ENCODE measurements at places on chromosomes 5 and 9.

GRCh38 chr9:4272126-4272525 is 27.7 kb downstream of the GLIS3 start:
- no peak for DNase-seq

- DNase-seq = peak; percentile 93
Measured at GRCh38 chr5:147098233-147098790, 136.5 kb upstream of the STK32A start.

DNA sequence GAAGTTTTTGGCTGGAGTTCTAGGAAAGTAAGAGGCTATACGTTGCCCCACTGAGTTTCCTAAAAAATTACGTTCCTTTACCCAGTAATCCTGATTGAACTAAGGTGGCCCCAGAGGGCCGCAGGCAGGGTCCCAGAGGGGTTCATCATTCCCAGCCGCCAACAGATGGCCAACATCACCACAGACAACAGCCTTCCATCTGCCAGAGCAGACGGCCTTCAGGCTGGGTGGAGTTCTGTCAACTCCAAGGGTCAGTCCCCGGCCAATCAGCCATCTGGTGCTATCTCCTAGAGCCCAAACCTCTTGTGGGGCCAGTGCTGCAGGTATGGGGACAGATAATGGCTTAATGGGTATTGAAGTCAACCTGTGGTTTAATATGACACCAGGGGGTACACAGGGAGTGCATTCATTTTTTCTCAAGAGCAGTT is 30.4 kb downstream of the TBC1D2 start:
- no peak for DNase-seq

DNA sequence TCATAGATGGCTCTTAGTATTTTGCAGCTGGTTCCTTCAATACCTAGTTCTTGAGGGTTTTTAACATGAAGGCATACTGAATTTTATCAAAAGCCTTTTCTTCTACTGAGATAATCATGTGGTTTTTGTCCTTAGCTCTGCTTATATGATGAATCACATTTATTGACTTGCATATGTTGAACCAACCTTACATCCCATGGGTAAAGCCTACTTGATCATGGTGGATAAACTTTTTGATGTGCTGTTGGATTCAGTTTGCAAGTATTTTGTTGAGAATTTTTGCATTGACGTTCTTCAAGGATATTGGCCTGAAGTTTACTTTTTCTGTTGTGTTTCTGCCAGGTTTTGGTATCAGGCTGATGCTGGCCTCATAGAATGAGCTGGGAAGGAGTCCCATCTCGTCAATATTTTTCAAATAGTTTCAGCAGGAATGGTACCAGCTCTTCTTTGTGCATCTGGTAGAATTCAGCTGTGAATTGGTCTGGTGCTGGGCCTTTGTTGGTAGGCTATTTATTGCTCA is 49.7 kb downstream of the YIPF5 start:
- DNase-seq = no peak

- DNase-seq = no peak
Measured at GRCh38 chr5:106376522-106376921, 1294.2 kb downstream of the EFNA5 start.

DNA sequence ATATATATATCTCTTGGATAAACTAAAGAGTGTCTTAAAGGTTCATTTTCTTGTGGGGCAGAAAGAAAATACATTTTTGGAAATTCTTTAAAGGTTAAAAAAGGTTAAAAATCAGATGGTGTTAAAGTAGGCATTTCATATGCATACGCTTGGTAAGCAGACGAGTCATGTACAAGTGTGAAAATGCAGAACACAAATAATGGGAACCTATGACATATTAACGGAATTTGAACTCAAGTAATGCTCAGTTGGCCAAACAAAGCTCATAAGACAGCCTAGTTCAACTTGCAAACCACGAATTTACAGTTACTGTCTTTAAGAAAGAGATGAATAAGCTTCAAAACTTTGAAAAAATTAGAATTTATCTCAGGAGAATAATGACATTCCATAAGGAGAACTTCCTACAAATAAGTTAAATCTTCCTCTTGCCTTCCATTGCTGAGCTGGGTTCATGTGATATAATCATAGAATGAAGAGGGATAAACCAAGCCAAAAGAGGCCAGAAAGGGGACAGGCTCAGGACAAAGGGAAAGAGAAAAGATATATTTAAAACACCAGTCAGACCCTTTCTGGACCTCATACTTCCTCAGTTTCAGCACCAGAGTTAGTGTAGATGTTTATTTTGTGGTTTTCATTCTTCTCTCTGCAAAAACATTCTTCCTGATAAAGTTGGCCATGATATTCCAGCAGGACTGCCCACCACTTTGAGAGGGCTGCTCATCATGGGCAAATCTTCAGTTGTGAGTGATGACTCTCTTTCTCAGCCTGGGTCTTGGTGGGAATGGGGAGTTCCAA is 256.7 kb upstream of the CD180 start:
- no peak for DNase-seq

DNA sequence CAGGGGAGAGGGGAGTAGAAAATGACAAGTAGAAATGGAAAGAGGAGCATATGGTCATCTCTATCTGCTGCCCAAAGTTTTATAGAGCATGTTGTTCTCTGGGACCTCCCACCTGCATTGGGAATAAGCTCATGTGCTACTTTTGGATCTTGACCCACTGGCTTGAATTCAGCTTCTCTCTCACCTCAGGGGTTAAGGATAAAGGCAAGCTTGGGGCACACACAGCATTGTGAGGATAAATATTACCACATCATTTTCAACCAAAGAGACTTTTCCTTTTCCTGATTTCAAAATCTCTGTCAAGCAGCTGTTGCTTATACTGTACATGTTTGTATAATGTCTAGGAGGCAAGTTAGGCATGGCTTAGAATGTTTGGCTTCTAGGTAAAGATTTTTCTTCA is 16.6 kb downstream of the ATP10B start:
- no peak for DNase-seq

DNA sequence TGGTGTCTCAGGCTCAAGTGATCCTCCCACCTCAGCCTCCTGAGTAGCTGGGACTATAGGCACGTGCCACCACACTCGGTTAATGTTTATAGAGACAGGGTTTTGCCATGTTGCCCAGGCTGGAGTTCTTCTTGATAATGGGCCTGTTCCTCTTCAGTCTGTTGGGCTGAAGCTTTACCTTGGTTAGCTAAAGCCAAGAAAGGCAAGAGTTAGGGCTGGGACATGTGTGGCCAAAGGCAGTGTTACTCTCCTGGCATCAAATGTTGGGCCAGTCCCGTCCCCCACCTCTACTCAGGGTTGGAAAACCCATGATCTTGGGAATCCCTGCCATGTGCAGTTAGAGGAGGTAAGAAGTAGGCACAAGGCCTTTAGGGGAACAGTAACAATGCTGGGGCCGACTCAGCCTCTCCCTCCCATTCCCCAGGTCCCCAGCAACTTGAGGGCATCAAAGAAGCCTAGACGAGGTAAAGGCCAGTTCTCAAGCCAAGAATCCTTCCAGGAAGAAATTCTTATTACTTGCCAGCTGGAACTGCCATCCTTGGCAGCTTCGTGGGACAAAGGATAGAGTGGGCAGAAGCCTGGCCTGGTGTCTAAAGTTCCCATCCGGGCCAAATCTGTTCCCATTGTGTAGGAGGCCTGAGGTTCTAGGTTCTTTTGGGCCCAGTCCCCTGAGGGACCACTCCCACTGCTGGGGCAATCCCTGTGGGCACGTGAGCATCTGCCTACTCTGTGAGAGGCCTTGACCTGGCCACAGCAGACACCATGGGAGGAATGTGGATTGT is 4.5 kb downstream of the EGR1 start:
- no peak for DNase-seq

GRCh38 chr5:169626779-169627178 is 10.3 kb upstream of the DOCK2 start:
- DNase-seq = no peak

- no peak for DNase-seq
Measured at GRCh38 chr9:89821081-89821480, 216.3 kb downstream of the GADD45G start.

- no peak for DNase-seq
Measured at GRCh38 chr5:19498852-19499251, 489.1 kb downstream of the CDH18 start.

- DNase-seq = no peak
Measured at GRCh38 chr9:135552698-135553171, 6.8 kb downstream of the OBP2A start.

DNA sequence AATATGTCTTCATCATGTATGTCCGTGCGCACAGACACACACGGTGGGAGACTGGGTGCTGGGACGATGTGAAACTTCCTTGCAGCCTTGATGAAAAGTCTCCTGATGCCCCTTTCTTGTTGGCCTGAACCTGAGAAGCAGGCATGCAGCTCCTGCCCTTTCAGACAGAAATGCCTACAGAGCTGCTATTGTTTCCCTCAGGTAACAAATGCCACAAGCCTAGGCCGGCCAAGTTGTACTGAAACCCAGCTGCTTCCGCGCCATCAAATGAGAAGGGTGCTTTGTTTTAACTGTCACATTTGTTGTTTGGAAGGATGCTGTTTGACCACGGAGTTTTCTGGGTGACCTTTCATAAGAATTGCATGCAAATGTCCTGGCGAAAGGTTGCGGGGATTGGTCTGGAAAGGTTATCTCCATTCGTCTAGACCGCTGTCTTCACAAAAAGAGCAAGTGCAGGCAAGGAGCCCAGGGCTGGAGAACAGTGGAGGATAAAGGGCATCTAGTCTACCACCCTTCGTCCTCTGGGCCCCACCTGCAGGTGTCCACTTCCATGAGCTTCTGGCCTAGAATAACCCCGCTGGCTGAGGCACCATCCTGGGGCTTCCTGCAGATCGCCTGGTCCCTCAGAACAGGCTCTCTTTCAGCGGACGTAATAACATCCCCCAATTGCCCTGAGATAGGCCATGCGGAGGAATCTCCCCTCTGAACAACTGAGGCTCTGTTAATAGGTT is 197.2 kb downstream of the SEMA6A start:
- no peak for DNase-seq

DNA sequence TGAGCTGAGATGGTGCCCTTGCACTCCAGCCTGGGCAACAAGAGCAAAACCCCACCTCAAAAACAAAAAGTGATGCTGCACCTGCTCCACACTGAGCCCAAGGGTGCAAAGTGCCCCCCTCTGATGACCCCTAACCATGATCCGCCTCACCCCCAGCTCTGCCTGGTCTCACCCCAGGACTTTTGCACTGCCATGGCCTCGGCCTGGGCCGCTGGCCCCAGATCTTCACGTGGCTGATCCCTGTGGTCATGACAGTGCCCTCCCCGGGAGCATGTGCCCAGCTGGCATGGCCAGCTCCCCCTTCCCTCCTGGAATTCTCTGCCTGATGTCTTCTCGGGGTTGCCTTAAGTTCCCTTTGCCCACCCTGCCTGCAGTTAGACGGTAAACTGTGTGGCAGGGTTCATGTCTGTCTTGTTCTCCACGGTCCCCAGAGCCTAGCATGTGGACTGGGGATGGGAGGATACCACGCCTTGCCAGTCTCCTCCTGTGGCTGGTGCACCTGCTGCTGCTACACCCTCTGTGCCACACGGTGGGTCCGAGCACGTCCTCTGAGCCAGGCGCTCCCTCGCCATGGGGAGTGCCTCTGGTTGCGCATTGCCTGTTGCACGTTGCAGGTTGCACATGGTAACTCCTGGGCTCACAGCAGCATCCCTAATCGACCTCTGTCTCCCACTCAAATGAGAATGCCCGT is 77.4 kb upstream of the PPP1R26 start:
- DNase-seq = no peak

- no peak for DNase-seq
Measured at GRCh38 chr9:134895097-134895496, 14.5 kb downstream of the FCN2 start.

DNA sequence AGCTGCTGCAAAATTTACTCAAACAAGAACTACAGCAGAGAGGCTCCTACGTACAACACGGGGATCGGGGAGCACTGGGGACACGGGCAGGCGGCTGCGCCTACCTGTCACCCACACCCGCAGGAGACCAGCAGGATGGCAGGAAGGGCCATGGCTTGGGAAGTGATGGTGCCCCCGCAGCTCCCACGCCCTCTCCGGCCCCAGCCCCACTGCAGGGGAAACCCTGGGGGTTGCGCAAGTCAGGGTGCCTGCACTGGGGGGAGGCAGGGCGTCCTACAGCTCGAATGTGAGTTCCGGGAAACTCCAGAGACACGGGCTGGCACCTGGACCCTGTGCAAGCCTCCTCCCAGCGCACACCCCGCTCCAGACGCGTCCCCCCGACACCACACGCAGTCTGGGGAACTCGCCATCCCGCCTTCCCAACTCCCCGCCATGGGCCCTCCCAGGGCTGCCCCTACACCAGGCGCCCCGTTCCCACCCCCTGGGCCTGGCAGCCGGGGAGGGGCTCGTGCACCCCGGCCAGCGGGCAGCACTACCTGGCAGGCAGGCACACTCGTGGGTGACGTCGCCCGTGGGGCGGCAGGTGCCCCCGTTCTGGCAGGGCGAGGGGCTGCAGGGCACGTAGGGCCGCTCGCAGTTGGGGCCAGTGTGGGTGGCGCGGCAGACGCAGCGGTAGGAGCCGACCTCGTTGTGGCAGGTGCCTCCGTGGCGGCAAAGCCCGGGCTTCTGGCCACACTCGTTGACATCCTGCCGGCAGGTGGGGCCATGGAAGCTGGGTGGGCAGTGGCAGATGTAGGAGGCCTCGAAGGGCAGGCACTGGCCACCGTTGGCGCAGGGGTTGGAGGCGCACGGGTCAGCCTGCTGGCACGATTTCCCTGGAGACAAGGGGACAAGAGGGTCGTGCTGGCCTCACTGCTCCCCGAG is 23.3 kb downstream of the NOTCH1 start:
- no peak for DNase-seq

DNA sequence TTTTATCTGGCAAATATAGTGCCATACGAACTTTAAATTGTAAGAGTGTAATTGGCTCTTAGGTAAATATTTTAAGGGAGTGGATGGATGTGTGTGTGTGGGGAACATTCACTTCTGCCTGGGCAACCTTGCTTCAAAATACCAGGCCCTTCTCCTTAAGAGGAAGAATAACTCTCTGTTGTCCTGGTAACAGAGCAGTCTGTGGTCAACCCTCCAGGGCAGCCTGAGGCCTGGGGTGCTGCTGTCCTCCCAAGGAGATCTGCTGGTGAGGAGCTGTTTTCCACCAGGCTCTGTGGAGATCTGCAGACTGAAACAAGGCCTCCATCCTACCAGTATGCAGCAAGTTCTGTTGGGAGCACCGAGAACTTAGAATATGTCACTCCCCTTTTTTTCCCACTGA is 325.2 kb downstream of the PSAT1 start:
- no peak for DNase-seq

DNA sequence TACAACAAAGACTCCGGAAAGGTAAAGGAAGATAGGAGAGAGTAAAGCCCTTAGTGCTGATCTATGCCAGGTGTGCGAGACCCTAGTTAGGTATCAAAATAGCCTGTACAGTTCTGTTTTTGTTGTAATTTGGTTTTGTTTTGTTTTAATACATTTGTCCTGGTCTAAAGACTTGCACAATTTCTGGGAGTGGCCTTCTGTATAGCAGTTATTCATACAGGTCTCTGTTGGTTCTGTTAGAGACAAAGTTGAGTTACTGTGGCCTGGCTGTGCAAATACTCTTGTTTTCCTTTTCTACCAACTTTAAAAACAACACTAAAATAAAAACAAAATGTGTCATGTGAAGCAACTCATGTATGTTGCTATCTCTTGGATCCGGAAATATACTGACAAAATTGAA is 163.6 kb downstream of the COMMD10 start:
- DNase-seq = no peak

- DNase-seq = no peak
Measured at GRCh38 chr9:137233143-137233980, 2.7 kb downstream of the SLC34A3 start.

Measured in NCI-H748 treated with DMSO at 0.1 percent for 48 hours (cell line).